ENCODE measurements at places on chromosomes 7 and 10.
A peak's percentile ranks its signal among the peaks of the same experiment; 100 is the strongest.

GRCh38 chr10:116080553-116080952 lies 192.5 kb downstream of the GFRA1 start:
- DNase-seq = no peak

GRCh38 chr7:69932034-69932628 lies 333.9 kb downstream of the AUTS2 start:
- peak; percentile 62 for DNase-seq

- DNase-seq = no peak
These were observed 32.4 kb downstream of the UNC5B start for GRCh38 chr10:71244431-71245419.

DNA sequence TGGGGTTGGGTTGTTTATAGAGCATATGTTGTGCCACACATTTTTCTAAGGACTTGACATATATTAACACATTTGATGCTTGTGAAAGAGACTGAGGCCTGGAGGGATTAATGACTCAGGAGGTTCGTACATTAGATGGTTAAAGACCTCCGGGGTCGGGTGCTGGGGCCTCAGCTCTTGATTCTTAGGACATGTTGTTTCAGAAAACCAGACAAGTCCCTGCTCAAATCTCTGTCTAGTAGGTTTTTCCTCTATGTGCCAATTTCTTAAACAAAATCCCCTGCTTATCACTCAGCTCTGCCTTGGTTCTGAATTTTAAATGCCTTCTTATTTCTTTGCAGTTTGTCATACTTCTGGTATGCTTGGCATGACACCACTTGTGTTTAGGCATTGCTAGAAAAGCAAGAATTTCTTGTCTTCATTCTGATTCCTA lies 5.8 kb downstream of the UPP1 start:
- no peak for DNase-seq

DNA sequence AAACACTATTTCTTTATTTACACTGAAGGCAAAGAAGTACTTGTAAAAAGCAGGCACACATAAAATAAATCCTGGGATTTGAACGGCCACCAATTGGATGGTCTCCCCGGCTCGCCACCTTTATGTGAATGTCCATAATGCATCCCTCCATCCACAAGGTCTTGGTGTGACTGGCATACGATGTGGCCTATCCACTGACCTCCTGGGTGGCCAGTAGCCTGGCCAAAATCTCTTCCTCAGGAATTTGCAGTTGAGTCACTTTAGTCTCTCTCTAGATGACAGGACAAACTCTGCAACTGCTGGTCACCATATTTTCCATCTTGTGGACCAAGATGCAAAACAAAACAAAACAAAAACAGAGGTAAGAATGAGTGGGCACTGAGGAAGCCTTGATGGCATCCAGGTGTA lies 39.1 kb downstream of the CDK1 start:
- no peak for DNase-seq

DNA sequence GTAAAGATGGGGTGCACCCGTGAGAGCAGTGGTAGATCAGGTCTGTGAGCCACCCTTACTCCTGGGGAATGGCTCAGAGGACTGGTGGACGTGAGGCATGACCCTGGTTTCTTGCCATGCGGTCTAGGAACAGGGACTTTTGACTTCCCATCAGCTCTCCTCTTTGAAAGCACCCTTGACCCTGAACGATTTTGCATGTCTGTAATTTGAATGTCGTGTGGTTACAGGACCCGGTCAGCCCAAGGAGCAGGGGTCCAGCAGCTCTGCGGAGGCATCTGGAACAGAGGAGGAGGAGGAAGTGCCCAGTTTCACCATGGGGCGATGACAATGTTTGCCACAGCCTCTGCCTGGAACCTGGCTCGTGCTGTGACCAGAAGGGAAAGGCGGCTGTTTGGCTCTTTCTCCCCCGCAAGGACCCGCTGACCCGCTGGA lies 8.6 kb upstream of the ORAI2 start:
- DNase-seq = no peak

DNA sequence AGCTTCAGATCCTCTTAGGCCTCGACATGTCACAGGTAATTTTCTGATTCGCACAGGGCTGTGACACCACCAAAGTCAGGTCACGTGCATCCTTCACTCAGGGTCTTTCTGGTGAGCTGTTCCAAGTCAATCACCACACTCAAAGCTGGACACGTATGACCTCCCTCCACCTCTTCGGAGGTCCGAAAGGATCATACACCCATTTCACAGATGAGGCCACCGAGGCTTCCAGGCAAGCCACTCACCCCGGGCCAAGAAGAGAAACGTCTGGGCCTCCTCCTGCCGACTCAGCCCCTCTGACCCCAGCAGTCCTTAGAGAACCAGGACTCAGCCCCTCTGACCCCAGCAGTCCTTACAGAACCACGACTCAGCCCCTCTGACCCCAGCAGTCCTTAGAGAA lies 74.6 kb downstream of the FOXL3 start:
- DNase-seq = no peak

- no peak for DNase-seq
These were observed 20.1 kb downstream of the CYTH3 start for GRCh38 chr7:6252341-6252746.

GRCh38 chr10:111082102-111082975 lies 5.5 kb downstream of the ADRA2A start:
- DNase-seq = no peak

DNA sequence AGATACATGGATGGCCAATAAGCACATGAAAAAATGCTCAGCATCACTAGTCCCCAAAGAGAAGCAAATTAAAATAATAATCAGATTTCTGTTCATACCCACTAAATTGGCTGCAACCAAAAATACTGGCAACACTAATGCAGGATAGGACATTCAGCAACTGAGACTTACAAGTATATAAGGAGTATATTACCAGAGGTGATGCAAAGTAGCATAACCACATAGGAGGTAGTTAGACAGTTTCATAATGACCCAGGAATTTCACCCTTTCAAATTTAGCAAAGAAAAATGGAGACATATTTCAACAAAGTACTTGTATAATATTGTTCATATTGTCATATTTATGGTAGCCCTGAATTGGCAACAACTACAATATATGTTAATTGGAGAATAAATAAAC lies 727.8 kb downstream of the GRID1 start:
- no peak for DNase-seq

DNA sequence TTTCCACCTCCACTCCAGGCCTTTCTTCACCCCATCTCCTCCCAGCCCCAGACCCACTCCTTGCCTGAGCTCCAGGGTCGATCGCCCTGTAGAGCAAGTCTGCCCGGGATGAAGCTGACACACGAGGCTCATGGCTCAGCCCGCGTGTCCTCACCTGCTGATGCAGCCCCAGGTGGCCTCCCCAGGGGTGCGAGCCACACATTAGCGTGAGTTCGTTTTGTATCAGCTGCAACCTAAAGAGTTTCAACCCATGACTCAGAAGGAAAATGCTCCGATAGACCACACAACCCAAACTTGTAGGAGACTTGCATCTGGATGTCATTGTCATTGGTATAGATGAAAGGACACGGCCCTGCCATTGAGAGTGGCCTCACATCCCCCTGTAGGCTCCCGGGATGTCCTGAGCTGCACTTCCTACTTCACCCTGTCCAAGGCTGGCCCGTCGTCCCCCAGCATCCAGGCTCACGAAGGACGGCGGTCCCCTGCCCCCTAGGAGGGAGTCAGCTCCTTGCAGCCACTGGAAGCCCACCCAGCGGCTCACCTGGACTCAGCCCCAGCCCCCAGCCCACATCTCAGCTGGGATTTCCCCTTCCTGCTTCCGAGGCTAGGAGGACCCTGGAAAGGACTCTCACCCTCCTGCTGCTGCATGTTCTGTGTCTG lies 97.7 kb downstream of the HTR5A start:
- DNase-seq = no peak

DNA sequence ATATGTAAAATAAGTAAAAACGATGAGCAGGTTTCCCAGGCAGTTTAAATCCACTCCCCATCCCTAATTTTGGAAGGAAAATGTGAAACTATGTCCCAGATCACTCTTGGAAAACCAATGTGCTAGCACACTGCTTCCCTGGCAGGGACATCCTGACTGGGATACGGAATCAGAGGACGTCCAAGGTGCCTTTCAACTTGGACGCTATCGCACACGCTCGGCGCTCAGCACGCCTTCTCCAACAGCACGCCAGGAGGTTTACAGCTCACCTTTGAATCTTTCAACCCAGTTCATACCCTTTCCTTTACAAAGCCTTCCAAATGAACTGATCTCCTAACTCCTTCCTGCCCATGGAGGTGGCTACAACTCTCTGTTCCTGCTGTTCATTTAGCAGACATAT lies 47.1 kb downstream of the BEND7 start:
- no peak for DNase-seq

- DNase-seq = no peak
These were observed 53.8 kb downstream of the PANK1 start for GRCh38 chr10:89591111-89591795.

- no peak for DNase-seq
These were observed 7.6 kb upstream of the GPAM start for GRCh38 chr10:112191041-112191590.

DNA sequence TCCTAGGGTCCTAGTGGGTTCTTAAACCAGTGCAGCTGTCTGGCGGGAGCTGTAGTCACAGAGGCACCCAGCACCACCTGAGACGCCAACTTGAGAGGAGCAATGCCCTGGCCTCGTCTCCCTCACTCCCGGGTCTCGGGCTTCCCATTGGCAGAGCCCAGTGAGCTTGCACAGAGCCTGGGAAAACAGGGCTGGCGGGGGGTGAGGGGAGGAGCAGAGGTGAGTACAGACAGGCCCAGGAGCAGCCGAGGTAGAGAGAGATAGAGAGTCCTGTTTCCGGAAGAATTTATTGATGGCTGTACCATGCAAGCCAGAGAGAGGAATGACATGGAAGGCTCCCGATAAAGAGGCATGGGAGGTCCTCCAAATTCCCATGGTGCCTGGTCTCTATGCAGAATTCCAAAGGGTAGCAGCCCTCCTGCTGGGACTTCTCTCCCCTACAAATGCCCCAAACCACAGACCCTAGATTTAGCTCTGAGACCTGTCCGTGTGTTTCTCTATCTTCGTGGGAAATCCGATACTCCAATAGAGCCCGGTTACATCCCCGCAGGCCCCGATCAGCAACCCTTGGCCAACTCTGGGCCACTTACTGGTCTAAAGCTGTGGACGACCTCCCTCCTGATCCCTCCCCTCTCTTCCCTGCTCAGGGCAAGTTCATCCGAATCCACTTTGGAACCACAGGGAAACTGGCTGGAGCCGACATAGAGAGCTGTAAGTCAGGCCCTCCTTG lies 20.3 kb upstream of the MYH16 start:
- no peak for DNase-seq

- DNase-seq = no peak
These were observed 14.7 kb upstream of the CPED1 start for GRCh38 chr7:120973849-120974248.

- DNase-seq = no peak
These were observed 258.8 kb downstream of the EXOC4 start for GRCh38 chr7:133511708-133512107.

GRCh38 chr10:70106958-70107791 lies 25.4 kb downstream of the AIFM2 start:
- DNase-seq = no peak

- DNase-seq = no peak
These were observed at the start of gene CALHM2 for GRCh38 chr10:103451831-103452505. TSS of gene CALHM2 (minus strand) at chr10:103452370. CDS start at chr10:103449941, 2,429 bp downstream.

DNA sequence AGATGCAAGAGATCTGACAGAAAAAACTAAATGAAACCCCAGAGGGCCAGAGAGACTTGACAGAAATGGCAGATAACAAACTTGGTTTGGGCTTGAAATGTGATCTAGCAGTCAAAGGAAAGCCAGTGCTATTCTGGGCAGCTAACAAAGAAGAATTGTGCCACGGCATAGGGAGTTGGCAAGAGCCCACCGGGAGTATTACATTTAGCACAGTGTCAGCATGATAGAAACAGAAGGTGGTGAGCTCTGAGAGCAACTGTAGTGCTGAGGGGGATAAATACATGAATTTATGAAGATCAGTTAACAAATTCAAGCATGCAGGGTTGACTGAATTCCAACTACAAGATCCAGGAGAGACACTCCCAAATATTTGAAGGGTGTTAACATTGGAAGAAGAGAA lies 91.1 kb downstream of the AHCYL2 start:
- DNase-seq = no peak

DNA sequence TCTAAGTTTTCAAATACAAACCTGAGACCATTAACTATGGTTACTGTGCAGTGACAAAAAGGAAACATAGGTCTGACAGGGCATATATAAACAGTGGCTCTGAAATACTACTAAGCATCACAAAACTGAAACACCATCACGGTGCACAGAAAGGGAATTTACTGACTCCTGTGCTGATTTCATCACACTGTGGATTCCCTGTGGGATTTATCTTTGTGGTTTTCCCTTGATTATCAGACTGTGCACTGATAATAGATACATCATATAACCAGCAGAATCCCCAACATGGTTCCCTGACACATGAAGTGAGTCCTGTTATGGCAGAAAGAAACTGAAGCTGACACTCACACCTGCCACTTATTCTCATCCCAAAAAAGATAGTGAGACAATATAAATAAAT lies 676.3 kb upstream of the KCND2 start:
- DNase-seq = no peak

DNA sequence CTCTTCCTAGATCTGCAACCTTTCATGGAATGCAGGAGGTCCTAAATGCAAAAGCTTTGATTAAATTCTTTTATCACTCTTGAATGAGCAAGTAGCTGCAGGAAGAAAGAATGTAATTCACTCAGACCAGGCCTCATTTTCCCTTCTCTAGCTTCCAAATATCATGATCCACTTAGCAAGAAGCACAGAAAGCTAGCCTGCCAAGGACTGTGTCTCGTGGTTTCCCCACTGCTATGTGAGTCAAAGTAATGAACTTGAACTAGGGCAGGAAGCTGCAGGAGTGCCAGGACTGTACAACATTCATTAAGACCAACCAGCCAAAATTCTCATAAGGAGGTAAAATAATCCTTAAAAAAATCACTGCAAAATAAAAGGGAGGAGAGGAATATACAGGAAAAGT lies 379.2 kb downstream of the CALN1 start:
- no peak for DNase-seq

GRCh38 chr10:119575506-119575905 lies 21.3 kb downstream of the TIAL1 start:
- DNase-seq = no peak

DNA sequence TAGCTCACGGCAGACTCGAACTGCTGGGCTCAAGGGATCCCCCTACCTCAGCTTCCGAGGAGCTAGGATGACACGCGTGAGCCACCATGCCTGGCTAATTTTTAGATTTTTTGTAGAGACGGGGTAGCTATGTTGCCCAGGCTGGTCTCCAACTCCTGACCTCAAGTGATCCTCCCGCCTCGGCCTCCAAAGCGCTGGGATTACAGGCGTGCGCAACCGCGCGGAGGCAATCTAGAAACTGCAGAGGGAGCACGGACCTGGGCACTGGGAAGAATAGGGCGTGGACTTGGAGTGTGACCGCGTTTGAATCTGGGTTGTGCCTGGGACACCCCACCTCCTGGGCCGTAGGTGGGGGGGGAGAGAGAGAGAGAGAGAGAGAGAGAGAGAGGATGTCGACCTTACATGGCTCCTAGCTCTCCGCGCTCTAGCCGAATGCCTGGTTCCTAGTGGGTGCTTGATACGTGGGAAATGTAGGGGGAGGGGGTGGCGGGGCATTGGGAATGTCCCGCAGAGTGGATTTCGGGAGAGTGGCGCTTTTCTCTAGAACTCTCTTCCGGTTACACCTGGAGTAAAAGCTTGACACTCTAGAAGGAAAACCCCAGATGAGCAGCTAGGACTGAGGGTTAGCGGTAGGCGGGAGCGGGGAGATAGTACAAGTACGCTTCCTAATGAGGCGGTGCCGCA lies 1.2 kb upstream of the MAP3K8 start:
- DNase-seq = no peak

Measured in NCI-H1930 (cell line).